Osteoblast (primary cell): ENCODE measurements at places on chromosomes 6 and 20.

GRCh38 chr20:31630187-31630790, 7.4 kb upstream of the COX4I2 start:
- DNase-seq: no peak

DNA sequence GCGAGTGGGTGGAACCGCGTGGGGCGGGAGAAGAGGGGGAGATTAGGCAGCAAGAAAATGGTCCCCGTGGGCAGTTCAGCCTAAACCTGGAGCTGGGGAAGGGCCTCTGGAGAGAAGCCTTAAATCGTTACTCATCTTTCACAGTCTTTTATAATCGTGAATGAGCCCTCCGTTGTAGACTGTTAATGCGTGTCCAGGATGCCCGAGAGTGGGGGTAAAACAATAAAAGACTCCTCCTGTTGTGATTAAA, 11.0 kb upstream of the ELOVL5 start:
- peak; percentile 63 for DNase-seq

DNA sequence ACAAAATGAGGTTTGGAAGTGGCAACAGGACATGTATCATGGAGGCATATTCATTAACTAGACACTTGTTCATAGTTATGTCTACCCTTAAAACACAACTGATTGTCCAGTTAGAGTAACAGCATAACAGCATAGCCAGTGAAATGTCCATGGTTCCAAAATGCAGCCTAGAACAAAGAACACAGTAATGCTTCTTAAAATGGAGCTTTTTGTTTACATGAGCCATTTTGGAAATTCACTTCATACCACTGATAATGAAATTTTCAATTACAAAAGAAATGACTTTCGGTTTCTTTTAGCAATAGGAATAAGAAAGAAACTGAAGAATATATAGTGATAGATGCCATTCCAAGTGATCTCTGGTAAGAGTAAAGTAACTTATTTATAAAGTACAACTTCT, 111.1 kb upstream of the DST start:
- DNase-seq: no peak

GRCh38 chr20:5654557-5654956, 95.6 kb upstream of the SHLD1 start:
- peak; percentile 91 for DNase-seq

DNA sequence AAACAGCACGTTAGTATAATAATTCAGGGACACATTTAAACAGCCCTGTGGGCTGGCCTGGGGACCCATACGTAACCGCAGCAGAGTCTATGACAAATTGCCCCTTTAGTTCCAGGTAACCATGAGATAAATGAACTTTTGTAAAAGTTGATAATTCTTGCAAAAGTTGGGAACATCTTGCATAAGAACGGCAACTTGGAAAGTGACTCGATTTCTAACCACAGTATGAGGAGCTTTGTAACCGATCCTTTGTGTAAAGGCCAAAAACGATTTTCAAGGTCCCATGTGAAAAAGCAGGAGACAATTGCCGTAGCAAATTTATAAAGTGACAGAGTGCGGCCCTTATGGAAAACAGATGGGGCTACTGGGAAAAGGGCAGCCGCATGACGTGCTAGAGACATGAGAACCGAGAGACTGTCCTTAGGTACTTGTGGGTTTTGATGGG, 81.6 kb downstream of the PSMG4 start:
- no peak for DNase-seq

GRCh38 chr6:25302677-25303128, 23.5 kb downstream of the CARMIL1 start:
- DNase-seq: peak; percentile 71

GRCh38 chr6:132569170-132569569, 952 bp upstream of the TAAR6 start:
- no peak for DNase-seq

GRCh38 chr20:25082498-25082873, 545 bp upstream of the VSX1 start:
- no peak for DNase-seq

- DNase-seq: peak; percentile 35
These were observed 79.8 kb upstream of the TRDN start for GRCh38 chr6:123716506-123716905.
